ENCODE measurements at places on chromosomes 12 and 14. TPM values are rescaled to one million over a fixed set of nuclear protein-coding genes. Genes with fewer than 3 reads are reported as not detected.

The PTGER2 gene
- 20.6 TPM for polyA plus RNA-seq

The MYF6 gene
- polyA plus RNA-seq, result 2.1 TPM

The CYP27B1 gene
- polyA plus RNA-seq, result 1.4 TPM

The TBC1D30 gene
- polyA plus RNA-seq, result 6.7 TPM

The TPPP2 gene
- polyA plus RNA-seq, result not detected

The EEF1AKMT3 gene
- polyA plus RNA-seq, result 3.3 TPM

The SERPINA12 gene
- polyA plus RNA-seq, result 0.08 TPM

The TMEM30B gene
- polyA plus RNA-seq, result 11.2 TPM

The CELA1 gene
- polyA plus RNA-seq, result not detected

GRCh38 chr12:52650520-52651081 is 1.4 kb downstream of the KRT2 start:
- peaks cover 13% of the 10 kb centered on the region for H3K27me3 ChIP-seq
- H3K27ac ChIP-seq, result no peak overlapping the region
- H3K4me1 ChIP-seq, result peaks cover 6% of the 10 kb centered on the region

DNA sequence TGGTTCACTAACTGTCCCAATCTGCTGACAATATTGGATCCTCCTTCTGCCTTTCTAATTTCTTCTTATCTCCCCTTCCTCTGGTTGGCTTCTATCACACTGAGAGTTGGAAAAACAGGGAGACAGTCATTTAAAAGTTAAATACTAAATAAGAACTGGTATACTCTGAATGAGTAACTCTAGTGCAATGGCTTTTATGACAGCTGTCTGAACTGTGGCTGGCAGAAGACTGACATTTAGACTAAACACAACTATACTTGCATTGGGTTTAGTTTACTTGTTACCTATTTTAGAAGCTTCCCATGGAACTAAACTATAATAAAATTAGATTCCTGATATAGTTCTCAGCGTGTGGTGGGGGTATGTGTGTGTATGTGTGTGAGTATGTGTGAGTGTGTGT is 7.9 kb upstream of the MAGOHB start:
- H3K27me3 ChIP-seq, result no peaks in the 10 kb centered on the region
- H3K36me3 ChIP-seq, result no peaks in the 10 kb centered on the region
- no peak for DNase-seq
- no peak overlapping the region for H3K27ac ChIP-seq
- no peaks in the 10 kb centered on the region for H3K4me1 ChIP-seq
- H3K4me3 ChIP-seq, result no peak overlapping the region

DNA sequence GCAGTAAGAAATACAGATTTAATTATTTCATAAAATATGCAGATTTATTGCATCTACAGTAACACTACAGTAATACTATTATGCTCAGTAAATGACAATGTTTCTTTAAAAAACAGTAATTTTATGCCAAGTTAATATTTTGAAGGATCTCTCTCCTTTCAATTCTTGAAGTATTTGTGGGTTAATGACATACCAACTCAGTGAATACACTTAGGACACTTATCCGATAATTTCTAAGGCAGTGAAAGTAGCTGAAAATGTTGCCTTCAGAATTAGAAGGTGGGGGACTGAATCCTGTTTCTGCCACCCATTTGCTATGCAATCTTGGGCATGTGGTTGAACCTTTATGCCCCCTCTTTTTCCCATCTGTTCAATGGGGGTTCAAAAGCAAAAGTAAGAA is 24.8 kb upstream of the IFNG-AS1 start:
- no peak overlapping the region for H3K27ac ChIP-seq
- no peaks in the 10 kb centered on the region for H3K36me3 ChIP-seq
- H3K4me3 ChIP-seq, result no peak overlapping the region
- no peak for DNase-seq

- no peaks in the 10 kb centered on the region for H3K4me1 ChIP-seq
- DNase-seq, result no peak
- no peak overlapping the region for H3K27ac ChIP-seq
- H3K4me3 ChIP-seq, result no peak overlapping the region
These were observed 127.8 kb upstream of the PTPRQ start for GRCh38 chr12:80316222-80316621.

- no peak overlapping the region for H3K27ac ChIP-seq
- H3K4me3 ChIP-seq, result no peak overlapping the region
- peaks cover 45% of the 10 kb centered on the region for H3K27me3 ChIP-seq
- peaks cover 2% of the 10 kb centered on the region for H3K4me1 ChIP-seq
- H3K36me3 ChIP-seq, result no peaks in the 10 kb centered on the region
- DNase-seq, result no peak
These were observed 127.5 kb downstream of the AACS start for GRCh38 chr12:125192690-125193221.

DNA sequence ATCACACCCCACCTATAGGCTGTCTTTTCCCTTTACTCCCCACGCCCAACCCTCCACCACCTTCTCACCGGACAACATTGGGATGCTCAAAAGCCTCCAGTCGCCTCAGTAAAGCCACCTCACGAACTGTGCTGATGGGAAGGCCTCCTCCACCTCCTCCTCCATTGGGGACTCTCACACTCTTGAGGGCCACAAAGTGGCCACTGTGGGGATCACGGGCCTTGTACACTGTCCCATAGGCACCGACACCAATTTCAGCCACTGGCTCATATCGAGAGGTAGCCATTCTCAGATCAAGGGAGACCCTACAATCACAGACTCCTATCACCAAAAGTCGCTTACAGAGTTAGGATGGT is 700 bp downstream of the CDK4 start:
- DNase-seq, result no peak
- peak overlapping the region; percentile 81 for H3K4me3 ChIP-seq
- peak overlapping the region; percentile 91 for H3K27ac ChIP-seq

GRCh38 chr12:47387994-47388393 is 308.2 kb upstream of the AMIGO2 start:
- no peak for DNase-seq
- no peaks in the 10 kb centered on the region for H3K27me3 ChIP-seq
- H3K36me3 ChIP-seq, result no peaks in the 10 kb centered on the region
- no peak overlapping the region for H3K27ac ChIP-seq

GRCh38 chr12:24977060-24977459 is 28.2 kb upstream of the BCAT1 start:
- no peak for DNase-seq
- H3K27me3 ChIP-seq, result no peaks in the 10 kb centered on the region
- H3K4me1 ChIP-seq, result no peaks in the 10 kb centered on the region

DNA sequence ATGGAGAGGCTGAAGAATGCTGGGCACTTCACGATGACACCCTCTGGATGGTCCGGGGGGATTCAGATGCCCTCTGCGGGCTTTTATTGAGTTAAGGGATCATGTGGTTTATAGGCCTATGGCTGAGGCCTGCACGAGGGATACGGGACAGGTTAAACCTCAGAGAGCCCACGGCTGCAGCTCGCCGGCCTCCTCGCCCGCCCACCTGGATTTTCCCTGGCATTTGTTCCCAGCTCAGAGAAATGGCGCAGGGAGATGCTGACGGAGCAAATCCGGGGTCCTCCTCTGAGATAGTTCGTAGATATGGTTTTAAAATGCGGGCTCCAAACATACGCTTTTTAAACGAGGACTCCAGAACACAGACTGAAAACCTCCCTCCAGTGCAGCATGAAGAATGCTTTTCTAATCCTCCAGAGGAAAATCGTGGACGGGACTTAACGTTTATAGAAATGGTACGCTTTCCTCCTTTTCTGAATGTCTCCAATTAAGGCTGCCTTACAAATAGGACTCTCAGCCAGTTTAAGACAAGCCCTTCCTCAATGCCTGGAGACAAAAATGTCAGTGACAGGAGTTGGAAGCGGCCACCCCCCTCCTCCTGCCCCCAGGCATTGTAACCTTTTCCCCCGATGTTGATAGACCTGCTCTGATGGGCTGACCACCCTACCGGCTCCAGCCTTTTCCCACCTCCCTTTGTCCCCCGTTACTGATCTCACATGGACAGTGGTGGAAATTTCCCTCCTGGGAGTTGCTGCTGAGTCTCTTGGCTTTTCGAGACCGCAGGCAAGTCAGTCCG is 16.6 kb downstream of the CCND2 start:
- peaks cover 87% of the 10 kb centered on the region for H3K4me1 ChIP-seq
- H3K27ac ChIP-seq, result peak overlapping the region; percentile 67

Measured in stomach (tissue), 19 donors.